ENCODE measurements at places on chromosomes 6 and 20.
A peak's percentile ranks its signal among the peaks of the same experiment; 100 is the strongest.

DNA sequence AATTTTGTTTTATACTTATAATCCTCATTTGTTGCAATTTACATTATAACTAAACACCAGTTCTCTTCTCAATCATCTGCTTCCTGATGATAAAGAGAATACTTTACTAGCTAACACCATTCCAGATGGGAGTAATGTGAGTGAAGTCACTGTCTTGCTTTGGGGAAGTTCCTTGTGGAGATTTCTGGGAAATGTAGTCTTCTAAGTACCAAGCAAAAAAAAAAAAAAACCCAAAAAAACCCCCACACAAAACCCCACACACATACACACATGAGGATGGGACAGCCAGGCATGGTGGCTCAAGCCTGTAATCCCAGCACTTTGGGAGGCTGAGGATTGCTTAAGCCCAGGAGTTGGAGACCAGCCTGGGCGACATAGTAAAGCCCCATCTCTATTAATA lies 2.2 kb upstream of the SNPH start:
- no peak for DNase-seq

GRCh38 chr6:71421611-71422010 lies 133.0 kb downstream of the OGFRL1 start:
- DNase-seq, result no peak

DNA sequence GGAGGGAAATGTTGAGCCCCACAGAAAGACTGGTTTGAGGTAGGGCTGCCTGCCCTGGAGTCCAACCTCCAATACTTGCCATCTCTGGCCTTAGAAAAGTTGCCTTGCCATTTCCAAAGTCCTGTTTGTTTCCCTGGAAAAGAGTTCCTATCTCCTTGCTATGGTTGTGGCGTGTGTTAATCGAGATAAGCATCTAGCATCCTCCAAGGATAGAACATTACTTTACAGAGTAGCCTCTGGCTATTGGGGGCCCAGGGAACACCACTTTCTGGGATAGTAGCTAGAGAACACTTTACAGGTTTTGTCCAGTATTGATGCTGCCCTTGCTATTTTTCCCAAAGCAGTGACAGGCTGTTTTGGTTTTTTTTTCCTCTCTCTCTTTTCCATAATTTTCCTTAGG lies 57.4 kb upstream of the SASH1 start:
- no peak for DNase-seq

DNA sequence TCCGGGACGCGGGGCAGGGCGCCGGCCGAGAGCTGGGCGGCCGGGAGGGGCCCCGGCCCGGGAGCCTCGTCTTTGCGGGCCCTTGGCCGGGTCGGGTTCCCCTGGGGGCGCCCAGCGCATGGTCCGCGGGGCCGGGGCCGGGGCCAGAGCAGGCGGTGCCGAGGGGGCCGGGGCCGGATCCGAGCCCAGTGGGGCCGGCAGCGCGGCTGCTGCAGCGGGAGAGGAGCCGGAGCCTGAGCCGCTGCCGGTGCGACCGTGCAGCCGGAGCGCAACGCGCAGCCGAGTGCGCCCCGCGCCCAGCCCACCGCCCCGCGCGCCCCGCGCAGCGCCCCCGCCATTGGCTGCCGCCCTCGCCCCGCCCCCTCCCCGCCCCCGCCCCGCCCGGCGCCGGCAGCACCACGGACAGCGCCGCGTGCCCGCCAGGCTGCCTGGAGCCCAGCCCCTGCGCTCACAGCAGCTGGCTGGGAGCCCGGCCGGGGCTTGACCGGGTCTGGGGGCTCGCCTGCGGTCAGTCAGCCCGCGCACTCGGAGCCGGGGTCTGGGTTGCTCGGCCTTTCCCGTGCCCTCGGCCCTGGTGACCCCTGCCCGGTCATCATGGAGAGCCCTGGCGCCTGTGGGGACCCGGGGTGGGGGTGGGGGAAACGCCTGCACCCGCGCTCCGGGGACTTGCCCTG lies at the start of gene HRH3:
Gene HRH3, minus strand, starts transcription at position 287 of the 674 bp plus-strand sequence. CDS start 308 bp downstream, outside the sequence.
- no peak for DNase-seq

- peak; percentile 3 for DNase-seq
Observed at GRCh38 chr6:75932067-75932466, 140.4 kb downstream of the IMPG1 start.

- DNase-seq, result no peak
Observed at GRCh38 chr6:104108634-104109033, 751.1 kb downstream of the HACE1 start.

GRCh38 chr20:43579861-43580793 lies 10.6 kb upstream of the IFT52 start:
- DNase-seq, result no peak

GRCh38 chr6:106889692-106890091 lies 84.8 kb downstream of the CD24 start:
- DNase-seq, result no peak

DNA sequence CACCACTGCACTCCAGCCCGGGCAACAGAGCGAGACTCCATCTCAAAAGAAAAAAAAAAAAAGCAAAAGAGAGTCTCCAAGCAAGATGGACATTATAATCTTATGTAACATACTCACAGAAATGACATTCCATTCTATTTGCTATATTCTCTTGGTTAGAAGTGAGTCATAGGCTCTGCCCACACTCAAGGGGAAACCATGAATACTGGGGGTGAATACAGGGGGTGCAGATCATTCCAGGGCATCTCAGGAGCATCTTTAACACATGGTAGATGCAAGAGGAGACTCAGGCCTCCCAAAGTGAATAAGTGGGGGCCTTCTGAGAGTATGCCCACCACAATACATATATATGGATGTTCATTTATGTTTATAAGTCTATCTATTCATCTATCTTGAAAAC lies 18.3 kb upstream of the RANBP9 start:
- no peak for DNase-seq

DNA sequence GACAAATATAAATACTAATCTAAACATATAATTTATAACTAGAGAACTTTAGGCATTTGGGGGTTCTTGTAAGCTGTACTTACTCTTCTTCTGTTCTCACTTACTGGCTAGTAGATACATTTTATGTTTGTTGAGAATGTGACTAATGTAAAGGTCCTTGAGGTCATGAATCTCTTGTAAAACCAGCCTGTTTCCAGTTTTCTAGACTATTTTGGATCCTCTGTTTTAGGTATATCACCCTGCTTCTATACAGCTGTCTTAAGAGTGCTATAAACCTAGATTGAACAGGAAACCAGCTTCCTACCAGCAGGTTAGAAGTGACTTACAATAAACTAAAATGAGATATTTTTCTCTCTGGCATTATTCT lies 134.2 kb downstream of the PLCB4 start:
- no peak for DNase-seq

- no peak for DNase-seq
Observed at GRCh38 chr6:136812174-136812573, 10.2 kb upstream of the PEX7 start.

DNA sequence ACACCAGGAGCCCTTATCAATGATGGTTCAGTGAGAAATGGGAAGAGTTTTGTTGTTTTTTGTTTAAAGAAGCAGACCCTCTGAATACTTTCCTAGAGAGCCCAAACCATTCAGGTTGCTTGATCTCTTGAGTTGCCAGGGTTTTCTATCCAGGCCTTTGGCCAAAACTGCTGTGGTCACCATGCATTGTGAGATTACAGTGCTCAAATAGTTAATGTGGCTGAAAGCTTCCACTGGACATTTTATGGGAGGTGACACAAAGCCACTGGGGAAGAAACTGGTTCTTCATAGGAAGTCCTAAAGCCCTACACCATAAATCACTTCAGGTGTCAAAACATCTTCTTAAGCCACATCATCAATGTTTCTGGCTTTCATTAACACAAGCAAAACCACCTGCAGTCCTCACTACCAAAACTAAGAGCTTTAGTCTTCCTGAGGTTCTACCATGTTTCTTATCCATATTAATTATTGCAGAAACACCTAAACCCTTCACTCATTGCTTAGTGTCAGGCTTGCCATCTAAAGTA lies 101.6 kb downstream of the IBTK start:
- DNase-seq, result no peak

GRCh38 chr20:15333170-15333569 lies 995.8 kb upstream of the FLRT3 start:
- no peak for DNase-seq

DNA sequence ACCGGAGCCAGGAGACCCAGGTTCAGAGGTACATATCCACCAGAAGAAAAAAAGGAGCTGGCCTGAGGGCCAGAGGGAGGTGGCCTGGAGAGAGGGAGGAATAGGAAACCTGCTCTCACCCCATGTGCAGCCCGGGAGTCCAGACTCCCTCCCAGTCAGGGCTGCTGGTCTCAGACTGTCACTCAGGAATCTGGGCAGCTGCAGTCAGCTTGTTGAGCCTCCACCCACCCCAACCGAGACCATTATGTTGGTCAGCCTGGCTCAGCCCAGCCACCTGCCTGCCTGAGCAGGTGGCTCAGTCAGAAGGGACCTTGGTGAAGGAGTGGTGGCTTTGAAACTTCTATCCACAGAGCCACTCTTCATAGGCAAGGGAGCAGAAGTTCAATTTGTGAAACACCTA lies 53.3 kb upstream of the EPB41L1 start:
- no peak for DNase-seq

DNA sequence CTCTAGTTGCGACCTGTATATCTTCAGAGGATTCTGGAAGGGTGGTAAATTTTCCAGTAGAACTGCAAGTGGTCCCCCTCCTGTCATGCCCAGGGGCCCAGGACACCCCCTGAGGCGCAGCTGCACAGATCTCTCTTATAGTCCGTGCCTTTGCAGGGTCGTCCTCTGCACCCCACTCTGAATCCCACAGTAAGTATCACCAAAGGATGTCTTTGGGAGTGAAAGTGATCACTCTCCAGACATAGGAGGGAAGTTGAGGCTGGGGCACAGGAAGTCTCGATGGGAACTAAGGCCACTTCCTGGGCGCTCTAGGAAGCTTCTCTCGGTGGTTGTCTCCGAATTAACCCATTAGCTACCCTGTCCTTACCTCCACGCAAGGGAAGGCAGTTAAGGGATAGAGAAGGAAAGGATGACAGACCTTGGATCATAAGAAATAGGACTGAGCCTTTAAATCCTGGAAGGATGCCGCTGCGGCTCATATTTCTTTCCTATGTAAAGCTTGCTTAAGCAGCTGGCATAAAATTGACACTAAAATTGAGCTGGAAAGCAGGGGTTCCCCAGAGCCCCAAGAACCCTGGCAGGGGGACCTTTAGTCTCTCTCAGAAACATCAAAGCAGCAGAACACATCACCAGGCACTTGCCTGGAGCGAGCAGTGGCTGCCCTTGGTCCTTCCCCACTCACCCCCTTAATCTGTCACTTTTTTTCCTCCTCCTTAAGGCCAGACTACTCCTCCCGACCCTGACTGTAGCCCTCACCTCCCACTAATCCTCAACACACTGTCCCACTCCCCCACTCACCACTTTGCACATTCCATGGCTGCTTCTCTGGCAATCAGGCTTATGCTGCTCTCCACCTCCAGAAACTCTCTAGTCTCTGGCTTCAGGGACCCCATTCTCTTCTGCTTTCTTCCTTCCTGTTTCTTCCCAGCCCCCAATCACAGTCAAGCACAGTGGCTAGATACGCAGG lies at the start of gene ZKSCAN4:
Gene ZKSCAN4, minus strand, starts transcription at position 261 of the 967 bp plus-strand sequence. CDS start 289 bp downstream, outside the sequence.
- DNase-seq, result peak; percentile 81

DNA sequence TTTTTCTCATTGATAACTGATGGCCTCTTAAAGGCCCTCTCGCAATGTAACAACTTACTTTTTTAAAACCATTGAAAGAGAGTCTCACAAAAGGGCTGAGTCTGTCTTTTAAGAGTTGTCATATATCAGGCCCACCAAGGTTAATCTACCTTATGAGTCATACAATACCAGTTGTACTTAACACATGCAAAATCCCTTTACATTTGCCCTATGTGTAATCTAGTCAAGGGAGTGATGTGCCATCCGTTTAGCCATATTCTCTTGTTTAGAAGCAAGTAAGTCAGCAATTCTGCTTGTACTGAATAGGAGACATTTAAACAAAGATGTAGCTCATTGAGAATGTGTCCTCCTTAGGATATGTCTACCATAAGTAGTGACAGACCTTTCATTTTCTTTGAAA lies 143.7 kb downstream of the TENT5A start:
- DNase-seq, result no peak

DNA sequence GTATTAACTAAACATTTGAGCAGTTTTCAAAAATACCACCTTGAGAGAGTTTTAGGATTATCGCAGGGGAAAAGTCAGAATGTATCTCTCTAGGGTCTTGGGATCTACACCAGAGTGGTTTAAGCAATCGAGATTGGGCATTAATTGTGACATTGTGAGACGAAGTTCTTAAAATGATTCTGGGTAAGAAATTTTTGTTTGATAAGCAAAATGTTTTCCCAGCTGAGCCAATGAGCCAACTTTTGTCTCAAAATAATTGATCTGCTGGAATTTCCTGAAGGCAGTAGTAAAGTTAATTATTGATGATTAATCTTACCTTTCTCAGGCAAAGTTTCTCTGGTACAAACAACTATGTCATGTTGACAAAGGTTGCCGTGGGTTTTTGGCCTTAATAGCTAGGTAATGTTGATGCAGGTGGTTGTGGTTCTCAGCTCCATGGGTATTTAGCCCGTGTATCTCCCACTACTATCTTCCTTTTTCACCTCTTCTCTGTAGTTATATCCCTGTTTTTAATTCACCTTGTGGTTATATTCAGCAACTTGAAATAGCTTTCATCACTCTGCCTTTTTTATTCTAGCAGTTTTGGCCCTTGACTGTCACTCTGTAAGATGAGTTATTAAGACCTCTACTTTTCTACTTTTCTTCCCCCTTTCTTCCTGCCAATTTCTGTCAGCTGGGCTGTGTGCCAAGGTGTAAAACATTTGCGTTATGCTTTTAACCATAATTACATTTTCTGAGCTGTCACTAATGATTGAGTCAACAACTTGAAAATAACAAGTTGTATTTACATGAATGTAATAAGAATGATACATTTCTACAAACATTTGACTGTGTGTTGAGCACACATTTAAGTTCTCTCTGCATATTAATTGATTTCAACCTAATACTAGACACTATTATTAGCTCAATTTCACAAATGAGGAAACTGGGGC lies 368.3 kb upstream of the BTBD3 start:
- DNase-seq, result no peak

DNA sequence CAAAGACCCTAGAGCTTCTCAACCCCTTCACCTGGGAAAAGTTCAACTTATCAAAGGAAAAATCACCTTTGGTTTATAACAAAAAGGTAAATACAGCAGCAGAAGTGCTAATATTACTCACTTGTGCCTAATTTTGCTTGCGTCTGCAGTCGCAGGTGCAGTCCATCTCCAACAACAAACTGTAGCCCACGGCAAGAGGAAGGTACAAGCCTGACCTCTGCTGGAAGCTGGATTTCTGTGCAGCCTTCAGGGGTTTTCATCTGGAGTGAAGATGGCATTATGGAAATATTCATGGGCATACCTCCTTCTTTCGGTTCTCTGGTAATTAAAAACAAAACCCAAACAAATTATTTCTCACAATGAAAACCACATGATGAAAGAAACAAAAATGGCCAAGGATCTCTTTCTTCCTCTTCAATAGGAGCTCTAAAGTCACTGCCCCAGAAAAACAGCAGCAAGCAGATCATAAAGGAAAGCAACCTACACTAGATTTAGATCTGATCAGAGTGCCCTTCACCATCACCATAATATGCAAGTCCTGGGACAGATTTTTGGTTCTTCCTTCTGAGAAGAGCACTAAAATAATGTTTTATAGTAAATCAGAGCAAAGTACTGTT lies 7.8 kb downstream of the UBE3D start:
- peak; percentile 35 for DNase-seq

GRCh38 chr6:63372951-63373533 lies 53.3 kb upstream of the LGSN start:
- DNase-seq, result no peak

- peak; percentile 34 for DNase-seq
Observed at GRCh38 chr6:64280569-64280968, 645.0 kb downstream of the PHF3 start.

All from fibroblast of the conjunctiva (primary cell).